Activated T-helper 1 cell treated with anti-CD3 and anti-CD28 coated beads, Interleukin-2, amount 50 U/mL, for 16 hours (primary cell): ENCODE measurements at places on chromosomes 13 and 19.

DNA sequence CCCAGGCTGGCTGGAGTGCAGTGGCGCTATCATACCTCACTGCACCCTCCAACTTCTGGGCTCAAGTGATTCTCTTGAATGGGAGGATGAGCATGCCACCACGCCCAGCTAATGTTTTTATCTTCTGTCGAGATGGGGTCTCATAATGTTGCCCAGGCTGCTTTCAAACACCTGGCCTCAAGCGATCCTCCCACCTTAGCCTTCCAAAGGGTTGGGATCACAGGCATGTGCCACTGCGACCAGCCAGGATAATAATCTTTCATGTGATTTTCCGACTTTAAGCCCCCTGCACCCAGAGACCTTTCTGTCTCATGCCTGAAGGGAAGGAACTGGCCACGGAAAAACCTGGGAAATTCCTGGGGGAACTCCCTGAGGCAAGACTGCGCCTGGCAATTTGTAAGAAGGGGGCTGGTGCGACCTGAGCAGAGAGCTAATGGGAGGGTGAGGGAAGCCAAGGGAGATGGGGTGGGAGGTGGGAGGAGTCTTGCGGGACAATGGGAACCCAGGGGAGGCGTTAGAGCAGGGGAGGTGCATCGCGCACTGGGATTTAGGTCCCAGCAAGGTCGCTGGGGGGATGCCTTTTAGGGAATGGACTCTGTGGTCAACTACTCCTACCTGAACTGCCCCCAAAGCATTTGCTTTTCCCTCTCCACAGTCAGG, 1.2 kb upstream of the CCDC124 start:
- no peak for DNase-seq

DNA sequence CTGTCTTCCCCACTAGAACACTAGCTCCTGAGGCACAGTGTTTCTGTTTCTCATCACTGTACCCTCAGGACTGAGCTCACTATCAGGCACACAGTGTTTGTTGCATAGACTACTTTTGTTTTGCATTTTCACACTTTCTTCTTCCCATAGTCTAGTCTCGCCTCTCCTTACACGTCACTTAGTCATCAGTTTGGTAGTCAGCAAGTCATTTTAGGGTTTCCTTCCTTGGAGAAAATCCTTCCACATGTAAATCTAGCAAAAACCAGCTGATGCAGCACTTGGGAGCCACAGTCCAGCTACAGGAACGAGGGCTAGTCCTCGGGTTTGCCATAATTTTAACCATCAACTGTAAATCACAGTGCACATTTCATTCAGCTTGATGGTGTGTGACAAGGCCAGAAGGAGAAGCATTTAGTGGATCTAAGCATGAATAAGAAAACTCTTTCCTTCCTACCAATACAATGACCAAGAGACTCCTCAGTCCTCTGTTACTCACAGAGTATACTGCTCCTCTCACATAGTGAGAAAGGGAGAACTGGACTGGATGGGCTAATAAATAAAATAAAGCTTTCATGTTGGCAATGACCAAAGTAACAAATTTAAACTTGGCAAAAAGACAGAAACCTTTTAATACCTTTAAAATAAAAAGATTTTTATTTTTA, 221.0 kb downstream of the KLF12 start:
- no peak for DNase-seq

DNA sequence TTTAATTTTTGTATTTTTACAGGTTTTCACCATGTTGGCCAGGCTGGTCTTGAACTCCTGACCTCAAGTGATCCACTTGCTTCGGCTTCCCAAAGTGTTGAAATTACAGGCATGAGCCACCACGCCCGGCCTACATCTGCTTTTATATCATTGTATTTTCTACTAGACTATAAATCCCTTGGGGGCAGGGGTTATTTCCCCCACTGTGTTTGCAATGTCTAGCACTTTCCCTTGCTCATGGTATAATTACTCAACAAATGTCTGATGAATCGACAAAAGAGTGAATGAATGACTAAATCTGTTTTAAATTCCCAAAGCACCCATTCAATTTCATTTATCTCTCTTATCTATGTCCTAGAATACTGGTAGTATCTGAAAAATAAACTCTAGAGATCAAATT, 244.5 kb upstream of the CSNK1A1L start:
- DNase-seq = no peak

GRCh38 chr19:33501693-33502356, 19.8 kb downstream of the PEPD start:
- no peak for DNase-seq

DNA sequence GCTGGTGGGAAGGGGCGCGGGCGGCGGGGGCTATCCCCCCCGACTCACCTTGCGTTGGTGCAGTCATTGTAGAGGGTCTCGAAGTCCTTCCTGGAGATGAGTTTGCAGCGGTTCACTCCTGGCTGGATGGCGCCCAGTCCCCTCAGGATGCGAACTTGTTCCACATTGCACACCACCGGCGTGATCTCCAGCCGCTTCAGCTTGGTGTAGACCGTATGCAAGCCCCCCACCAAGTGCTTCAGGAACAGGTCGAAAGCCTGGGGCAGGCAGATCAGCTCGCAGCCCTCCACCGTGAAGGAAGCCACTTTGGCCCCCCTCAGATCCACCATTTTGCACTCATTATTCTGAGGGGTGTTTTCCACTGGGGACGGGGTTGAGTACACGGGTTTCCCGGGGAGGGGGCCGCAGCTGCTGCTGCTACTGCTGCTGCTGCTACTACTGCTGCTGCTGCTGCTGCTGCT, 1.1 kb downstream of the DACH1 start:
- DNase-seq = no peak

DNA sequence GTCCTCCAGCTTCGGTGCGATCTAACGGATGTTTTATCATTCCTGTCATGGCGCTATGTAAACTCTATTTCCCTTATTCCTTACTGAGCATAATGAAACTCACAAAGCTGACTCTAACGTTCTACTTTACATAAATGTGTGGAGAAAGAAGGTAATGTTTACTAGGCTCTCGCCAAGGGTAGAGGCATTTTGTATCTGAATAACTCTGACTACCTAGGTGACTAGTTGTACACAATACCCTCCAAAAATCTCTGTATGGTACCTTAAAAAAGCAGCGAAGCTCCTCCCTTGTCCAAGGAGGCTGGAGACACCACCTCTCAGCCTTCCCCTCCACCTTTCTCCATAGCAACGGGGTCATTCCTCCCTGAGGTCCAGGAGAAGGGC, 316 bp upstream of the ZNF530 start:
- DNase-seq = no peak

DNA sequence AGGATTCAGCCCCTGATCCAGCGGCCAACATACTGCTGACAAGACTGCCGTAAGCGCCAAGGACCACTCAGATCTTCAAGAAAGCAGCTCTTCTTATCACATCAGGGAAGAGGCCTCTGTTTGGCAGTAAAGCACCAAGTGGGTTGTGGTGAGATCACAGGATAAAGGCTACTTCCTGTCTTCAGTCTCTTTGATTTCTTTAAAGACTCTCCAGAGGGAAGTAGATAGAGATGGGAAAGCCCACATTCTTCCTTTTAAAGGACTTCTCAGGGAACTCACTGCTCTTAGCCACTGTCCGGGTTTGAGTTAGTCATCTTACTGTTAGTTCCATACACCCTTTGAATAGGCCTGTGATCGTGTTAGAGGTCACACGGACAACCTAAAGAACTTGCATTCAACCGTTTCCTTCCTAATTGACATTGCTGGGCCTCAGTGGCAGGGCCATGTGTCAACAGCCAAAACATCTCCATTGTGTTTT, 47.2 kb upstream of the POMP start:
- DNase-seq = no peak

GRCh38 chr19:48720251-48720612, 707 bp upstream of the MAMSTR start:
- DNase-seq = no peak

- no peak for DNase-seq
Observed at GRCh38 chr13:43831088-43831487, 44.3 kb upstream of the ENOX1 start.

GRCh38 chr13:33435207-33435606, 149.7 kb upstream of the STARD13 start:
- DNase-seq = no peak

GRCh38 chr13:51067706-51068105, 43.4 kb downstream of the C13orf42 start:
- no peak for DNase-seq

DNA sequence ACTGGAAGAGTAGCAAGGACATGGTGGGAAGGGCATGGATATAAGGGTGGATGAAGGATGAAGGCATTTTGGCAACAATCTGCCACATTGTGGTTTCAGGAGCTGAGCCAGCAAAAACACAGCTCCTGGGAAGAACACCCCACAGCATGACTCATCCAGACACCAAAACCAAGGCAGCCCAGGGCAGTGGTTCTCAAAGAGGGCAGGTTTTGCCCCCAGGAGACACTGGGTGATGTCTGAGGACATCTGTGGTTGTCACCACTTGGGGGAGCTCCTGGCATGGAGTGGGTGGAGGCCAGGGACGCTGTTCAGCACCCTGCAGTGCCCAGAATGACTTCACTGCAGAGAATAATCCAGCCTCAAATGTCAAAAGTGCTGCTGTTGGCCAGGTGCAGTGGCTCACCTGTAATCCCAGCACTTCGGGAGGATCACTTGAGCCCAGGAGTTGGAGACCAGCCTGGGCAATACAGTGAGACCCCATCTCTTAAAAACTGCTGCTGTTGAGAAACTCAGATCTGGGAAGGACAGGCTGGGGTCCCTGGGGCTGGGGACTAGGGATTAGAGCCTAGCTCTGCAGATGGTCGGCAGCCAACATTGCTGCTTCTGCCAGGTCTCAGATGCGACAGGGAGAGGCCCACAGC, 16.1 kb downstream of the ZFR2 start:
- DNase-seq = no peak
